Inflammatory macrophage treated with lipopolysaccharide for 4 hours (primary cell): ENCODE measurements at places on chromosomes 6 and 20.

DNA sequence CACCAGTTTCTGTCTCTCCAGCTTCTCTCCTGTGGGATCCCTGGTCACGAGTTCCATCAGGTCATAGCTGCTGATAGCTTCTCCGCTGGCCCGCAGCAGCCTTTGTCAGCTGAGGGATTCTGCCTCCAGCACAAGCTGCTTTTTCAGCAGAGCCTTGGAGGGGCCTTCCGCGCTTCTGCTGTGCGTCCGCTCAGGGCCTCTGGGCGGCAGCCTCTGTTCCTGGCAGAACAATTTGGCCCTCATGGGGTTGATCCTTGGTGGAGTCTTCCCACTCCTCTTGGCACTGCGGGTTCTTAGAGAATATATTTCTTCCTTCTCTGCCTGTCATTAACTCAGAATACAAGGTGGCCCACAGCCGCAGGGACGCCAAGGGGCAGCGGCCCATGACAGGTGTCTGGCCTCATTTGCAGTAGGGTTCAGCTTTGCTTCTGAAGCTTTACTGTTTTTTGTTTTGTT, 158.8 kb downstream of the DTNBP1 start:
- no peak for DNase-seq

- DNase-seq, result no peak
Measured at GRCh38 chr20:44601801-44602204, 19.4 kb downstream of the PKIG start.

DNA sequence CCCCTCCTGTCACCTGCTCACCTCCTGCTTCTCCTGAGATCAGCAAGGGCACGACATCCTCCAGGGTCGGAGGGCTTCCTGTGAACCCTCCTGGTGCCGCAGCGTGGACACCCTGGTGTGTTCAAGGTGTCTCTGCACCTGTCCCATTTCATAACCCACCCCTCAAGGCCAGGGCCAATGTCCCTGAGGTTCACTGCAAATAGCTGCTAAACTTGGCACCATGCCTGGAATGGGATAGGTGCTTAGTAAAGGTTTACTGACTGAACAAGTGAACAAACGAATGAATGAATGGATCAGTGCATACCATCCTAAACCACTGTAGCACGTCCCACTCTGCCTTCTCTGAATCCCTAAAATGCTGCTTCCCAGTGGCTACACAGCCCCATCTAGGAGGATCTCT, 35.0 kb downstream of the SIRPA start:
- no peak for DNase-seq

DNA sequence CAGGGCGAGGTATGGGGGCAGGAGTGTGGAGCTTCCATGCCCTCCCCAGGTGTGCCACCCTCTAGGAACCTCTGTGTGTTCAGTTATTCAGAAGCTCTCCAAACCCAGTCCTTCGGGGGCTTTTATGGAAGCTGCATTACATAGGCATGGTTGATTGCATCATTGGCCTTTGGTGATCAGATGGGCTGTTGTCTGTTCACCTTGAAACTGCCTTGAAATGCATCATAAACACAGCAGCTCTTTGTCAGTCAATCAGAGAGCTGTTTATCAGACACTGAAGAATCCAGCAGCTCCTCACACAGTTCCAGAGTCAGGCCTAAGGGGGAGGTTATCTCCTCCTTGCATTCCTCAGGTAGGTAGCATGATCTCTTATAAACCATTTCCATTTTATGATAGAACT, 62.4 kb downstream of the E2F3 start:
- no peak for DNase-seq

GRCh38 chr6:30686009-30686907, at the start of gene PPP1R18:
TSS of gene PPP1R18 (minus strand) at chr6:30686645. CDS start at chr6:30686018, 627 bp downstream.
- DNase-seq, result peak; percentile 75

DNA sequence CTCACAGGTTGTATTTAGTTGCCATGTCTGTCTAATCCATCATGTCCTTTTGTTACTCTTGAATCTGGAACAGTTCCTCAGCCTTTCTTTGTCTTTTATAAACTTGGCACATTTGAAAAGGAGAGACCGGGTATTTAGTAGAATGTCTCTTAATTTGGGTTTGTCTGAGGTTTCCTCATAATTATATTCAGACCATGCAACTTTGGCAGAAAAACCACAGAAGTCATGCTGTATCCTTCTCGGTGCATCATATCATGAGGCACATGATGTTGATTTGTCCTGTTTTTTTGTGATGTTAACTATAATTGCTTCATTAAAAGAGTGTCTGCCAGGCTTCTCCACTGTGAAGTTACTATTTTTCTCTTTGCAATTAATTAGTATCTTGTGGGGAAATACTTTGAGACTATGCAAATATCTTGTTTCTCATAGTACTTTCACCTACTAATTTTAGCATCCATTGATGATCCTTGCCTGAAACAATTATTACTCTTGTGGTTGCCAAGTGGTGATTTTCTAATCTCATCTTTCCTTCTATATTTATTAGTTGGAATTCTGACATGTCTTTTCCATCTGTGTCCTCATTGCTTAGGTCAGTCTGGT, 837.3 kb downstream of the DHX35 start:
- DNase-seq, result no peak
